Ascending aorta (tissue), 2 donors: ENCODE measurements at places on chromosomes 6 and 20.
A peak's percentile ranks its signal among the peaks of the same experiment; 100 is the strongest.

DNA sequence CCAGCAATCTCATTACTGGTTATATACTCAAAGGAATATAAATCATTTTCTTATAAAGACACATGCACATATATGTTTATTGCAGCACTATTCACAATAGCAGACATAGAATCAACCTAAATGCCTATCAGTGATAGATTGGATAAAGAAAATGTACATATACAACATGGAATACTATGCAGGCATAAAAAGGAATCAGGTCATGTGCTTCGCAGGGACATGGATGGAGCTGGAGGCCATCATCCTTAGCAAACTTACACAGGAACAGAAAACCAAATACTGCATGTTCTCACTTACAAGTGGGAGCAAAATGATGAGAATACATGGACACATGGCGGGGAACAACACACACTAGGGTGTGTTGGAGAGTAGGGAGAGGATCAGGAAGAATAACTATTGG lies 58.1 kb upstream of the FBXO30 start:
- no peaks in the 10 kb centered on the region for H3K4me1 ChIP-seq
- H3K27me3 ChIP-seq = no peaks in the 10 kb centered on the region

- no peak for DNase-seq
- no peaks in the 10 kb centered on the region for H3K4me1 ChIP-seq
- no peak overlapping the region for H3K4me3 ChIP-seq
- no peak overlapping the region for H3K27ac ChIP-seq
- no peaks in the 10 kb centered on the region for H3K27me3 ChIP-seq
These were observed 305.8 kb downstream of the LRFN2 start for GRCh38 chr6:40281402-40281801.

- no peak for DNase-seq
- no peak overlapping the region for H3K27ac ChIP-seq
- H3K4me1 ChIP-seq = no peaks in the 10 kb centered on the region
- no peaks in the 10 kb centered on the region for H3K27me3 ChIP-seq
- H3K4me3 ChIP-seq = no peak overlapping the region
These were observed 20.1 kb downstream of the IGF2R start for GRCh38 chr6:159988983-159989454.

DNA sequence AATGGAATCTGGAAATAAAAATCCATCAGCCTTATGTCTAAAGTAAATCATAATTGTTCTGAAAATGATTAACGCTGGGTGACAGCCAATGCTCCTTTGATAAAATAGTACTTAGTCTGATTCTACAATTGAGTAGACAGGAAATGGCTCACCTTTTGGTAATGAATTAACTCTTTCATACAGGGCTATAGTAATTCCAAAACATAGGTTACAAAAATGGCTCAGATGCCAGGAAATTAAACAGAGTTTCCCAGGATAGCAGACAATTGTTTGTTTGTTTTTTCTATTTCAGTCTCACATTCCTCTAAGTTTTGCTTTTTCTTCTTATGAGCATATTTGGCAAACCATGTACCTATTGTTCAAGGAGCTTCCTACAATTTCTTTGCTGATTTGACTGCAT lies 257.2 kb upstream of the EPHA7 start:
- H3K27ac ChIP-seq = no peak overlapping the region
- H3K4me1 ChIP-seq = no peaks in the 10 kb centered on the region
- H3K36me3 ChIP-seq = no peaks in the 10 kb centered on the region
- H3K4me3 ChIP-seq = no peak overlapping the region
- H3K27me3 ChIP-seq = no peaks in the 10 kb centered on the region
- no peak for DNase-seq

- H3K4me3 ChIP-seq = no peak overlapping the region
- no peaks in the 10 kb centered on the region for H3K36me3 ChIP-seq
- no peaks in the 10 kb centered on the region for H3K27me3 ChIP-seq
- no peak for DNase-seq
These were observed 70.5 kb downstream of the COL19A1 start for GRCh38 chr6:69936674-69937363.

- DNase-seq = no peak
- H3K27ac ChIP-seq = peak overlapping the region; percentile 15
- no peak overlapping the region for H3K4me3 ChIP-seq
- no peaks in the 10 kb centered on the region for H3K4me1 ChIP-seq
These were observed 8.1 kb upstream of the APCDD1L start for GRCh38 chr20:58523072-58523970.

DNA sequence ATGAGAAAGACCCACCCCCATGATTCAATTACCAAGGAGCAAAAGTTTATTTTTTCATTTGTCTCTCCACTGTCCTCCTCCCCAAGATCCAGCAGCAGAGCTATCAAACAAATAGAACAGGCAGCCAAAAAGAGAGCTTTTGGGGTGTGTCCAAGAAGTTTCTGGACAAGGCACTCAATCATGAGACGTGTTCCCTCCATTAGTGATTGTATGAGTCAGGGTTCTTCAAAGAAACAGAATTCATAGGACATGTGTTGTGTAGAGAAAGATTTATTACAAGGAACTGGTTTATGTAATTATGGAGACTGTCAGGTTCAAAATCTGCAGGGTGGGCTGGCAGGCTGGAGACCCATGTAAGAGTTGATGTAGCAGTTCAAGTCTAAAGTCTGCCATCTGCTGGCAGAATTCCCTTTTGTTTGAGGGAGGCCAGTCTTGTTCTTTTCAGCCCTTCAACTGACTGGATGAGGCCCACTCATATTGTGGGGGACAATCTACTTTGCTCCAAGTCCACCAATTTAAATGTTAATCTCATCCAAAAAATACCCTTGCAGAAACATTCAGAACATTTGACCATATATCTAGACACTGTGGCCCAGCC lies 248.1 kb upstream of the OPRM1 start:
- DNase-seq = no peak
- H3K4me3 ChIP-seq = no peak overlapping the region
- H3K4me1 ChIP-seq = peaks cover 2% of the 10 kb centered on the region
- no peaks in the 10 kb centered on the region for H3K36me3 ChIP-seq
- peak overlapping the region; percentile 67 for H3K27ac ChIP-seq
- H3K27me3 ChIP-seq = no peaks in the 10 kb centered on the region

- no peak overlapping the region for H3K4me3 ChIP-seq
- H3K27me3 ChIP-seq = no peaks in the 10 kb centered on the region
- no peaks in the 10 kb centered on the region for H3K36me3 ChIP-seq
- no peak overlapping the region for H3K27ac ChIP-seq
These were observed 497.4 kb upstream of the SULF2 start for GRCh38 chr20:48282591-48283228.

- no peaks in the 10 kb centered on the region for H3K27me3 ChIP-seq
- H3K4me3 ChIP-seq = no peak overlapping the region
- no peak overlapping the region for H3K27ac ChIP-seq
- no peaks in the 10 kb centered on the region for H3K4me1 ChIP-seq
- no peaks in the 10 kb centered on the region for H3K36me3 ChIP-seq
- no peak for DNase-seq
These were observed 361.1 kb downstream of the ZFAND3 start for GRCh38 chr6:38180586-38180985.

- no peaks in the 10 kb centered on the region for H3K27me3 ChIP-seq
- peaks cover 28% of the 10 kb centered on the region for H3K4me1 ChIP-seq
These were observed 47.0 kb upstream of the NT5E start for GRCh38 chr6:85402922-85403321.

- H3K27ac ChIP-seq = no peak overlapping the region
- no peaks in the 10 kb centered on the region for H3K4me1 ChIP-seq
- H3K4me3 ChIP-seq = no peak overlapping the region
- H3K27me3 ChIP-seq = no peaks in the 10 kb centered on the region
- no peaks in the 10 kb centered on the region for H3K36me3 ChIP-seq
- DNase-seq = no peak
These were observed 69.0 kb downstream of the SAMD5 start for GRCh38 chr6:147577488-147577887.

- peaks cover 42% of the 10 kb centered on the region for H3K4me1 ChIP-seq
- H3K36me3 ChIP-seq = no peaks in the 10 kb centered on the region
- DNase-seq = peak; percentile 77
- peak overlapping the region; percentile 86 for H3K27ac ChIP-seq
These were observed 62.2 kb downstream of the FILIP1 start for GRCh38 chr6:75431379-75431778.

- H3K27me3 ChIP-seq = no peaks in the 10 kb centered on the region
- H3K4me3 ChIP-seq = no peak overlapping the region
- no peak for DNase-seq
- peaks cover 4% of the 10 kb centered on the region for H3K4me1 ChIP-seq
- no peak overlapping the region for H3K27ac ChIP-seq
These were observed 105.7 kb upstream of the FAM184A start for GRCh38 chr6:119184008-119184648.

- no peaks in the 10 kb centered on the region for H3K36me3 ChIP-seq
- H3K27ac ChIP-seq = no peak overlapping the region
- H3K4me3 ChIP-seq = no peak overlapping the region
These were observed 839.9 kb downstream of the MAFB start for GRCh38 chr20:39849171-39849570.

DNA sequence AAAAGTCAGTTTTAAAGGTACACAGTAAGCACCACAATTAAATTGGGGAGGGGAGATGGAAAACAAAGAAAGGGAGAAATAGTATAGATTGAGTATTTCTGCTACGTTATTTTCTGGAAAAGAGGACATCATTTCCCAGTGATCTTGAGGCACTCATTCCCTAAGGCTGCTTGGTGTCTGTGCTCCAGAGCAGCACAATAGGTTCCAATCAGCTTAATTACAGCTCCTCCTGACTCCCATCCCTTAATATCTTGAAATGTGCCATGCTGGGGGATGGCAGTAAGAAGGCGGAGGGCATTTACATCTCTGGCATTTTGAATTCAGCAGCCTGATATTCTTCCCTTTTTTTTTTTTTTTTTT lies 39.5 kb upstream of the BEND3 start:
- H3K4me3 ChIP-seq = no peak overlapping the region
- no peak overlapping the region for H3K27ac ChIP-seq
- no peaks in the 10 kb centered on the region for H3K27me3 ChIP-seq
- DNase-seq = no peak

DNA sequence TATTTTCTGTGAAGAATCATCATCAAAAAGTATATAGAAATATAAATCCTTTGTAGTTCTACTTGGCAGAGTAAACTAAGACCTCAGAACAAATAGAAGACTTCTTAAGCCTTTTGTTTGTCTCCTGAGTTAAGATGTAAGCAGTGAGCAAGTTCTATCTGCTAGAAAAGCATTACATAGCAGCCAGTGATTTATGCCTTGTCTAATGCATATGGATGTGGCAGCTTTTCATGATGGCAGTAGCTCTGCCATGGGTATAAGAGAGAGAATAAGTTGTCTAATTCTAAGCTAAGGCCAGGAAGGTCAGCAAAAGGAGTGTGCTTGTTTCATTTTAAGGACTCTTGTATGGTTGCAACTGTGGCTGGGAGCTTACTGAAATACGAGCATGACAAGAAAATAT lies 920.2 kb downstream of the GRIK2 start:
- H3K4me3 ChIP-seq = no peak overlapping the region
- H3K27me3 ChIP-seq = no peaks in the 10 kb centered on the region

DNA sequence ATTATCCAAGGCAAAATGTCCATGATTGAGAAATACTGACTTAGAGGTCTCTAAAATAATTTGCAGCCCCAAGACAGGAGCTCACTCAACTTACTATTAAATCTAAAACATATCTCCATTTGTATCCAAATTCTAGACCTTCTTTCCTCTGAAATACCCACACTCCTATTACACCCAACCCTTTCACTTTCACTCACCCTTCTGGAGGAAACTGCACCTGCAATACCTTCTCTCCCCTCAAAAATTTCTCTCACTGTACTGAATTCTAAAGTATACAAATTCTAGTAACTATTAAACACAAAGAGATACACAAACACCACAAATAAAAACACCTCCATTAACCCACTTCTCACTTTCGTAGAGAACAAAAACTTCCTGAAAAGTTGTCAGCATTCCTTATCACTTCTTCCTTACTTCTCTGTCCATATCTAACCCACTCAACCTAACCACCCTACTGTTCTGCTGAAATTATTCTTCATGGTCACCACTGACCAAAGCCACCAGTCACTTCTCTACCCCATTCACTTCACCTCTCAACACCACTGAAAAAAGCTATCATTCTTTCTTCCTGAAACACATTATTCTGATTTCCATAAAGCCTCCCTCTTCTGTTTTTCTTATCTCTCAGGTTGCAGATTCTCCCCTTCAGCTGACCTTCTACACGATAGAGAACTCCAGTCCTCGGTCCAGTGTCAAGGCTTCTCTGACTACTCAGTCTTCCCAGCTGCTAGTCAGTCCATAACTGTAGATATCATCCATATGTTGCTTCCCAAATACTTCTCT lies 12.0 kb downstream of the LMBRD1 start:
- no peak overlapping the region for H3K4me3 ChIP-seq
- no peak overlapping the region for H3K27ac ChIP-seq
- DNase-seq = no peak
- H3K4me1 ChIP-seq = no peaks in the 10 kb centered on the region
- H3K36me3 ChIP-seq = peaks cover 4% of the 10 kb centered on the region

DNA sequence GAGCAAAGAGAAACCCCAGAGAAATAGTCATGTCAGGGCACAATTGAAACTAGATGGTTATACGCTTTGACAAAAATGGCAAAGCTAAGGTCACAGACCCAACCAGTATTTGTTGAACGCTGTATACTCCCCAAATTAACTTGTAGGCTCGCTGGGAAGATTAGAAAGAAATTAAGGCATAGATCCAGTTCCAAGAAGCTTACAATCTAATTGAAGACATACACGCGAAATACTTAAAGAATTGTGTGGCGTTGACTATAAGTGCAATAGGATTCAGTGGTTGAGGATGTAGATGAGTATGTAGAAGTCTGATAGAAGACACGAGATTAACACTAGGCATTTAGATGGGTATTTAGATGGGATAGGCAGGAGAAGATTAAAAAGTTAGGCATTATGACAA lies 525 bp downstream of the FAM229B start:
- no peaks in the 10 kb centered on the region for H3K36me3 ChIP-seq
- H3K27ac ChIP-seq = peak overlapping the region; percentile 76
- H3K4me1 ChIP-seq = peaks cover 2% of the 10 kb centered on the region
- DNase-seq = no peak
- peak overlapping the region; percentile 91 for H3K4me3 ChIP-seq

DNA sequence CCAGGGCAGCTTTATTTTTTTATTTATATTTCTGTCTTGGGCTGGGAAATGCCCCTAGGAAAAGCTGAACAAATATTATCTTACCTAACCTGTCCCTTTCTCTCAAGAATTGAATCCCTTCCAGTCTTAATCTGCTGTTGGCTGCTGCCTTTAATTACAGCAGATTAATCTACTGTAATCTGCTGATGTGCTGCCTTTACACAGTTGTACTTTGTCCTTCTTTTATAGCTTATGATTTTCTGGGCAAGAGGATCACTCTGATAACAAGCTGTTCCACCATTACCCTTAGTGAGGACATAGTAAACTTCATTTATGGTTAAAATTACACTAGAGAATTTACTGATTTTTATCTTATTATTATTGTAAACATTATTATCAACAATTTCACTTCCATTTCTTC lies 234.5 kb upstream of the MAN1A1 start:
- no peaks in the 10 kb centered on the region for H3K4me1 ChIP-seq
- H3K36me3 ChIP-seq = no peaks in the 10 kb centered on the region
- no peak overlapping the region for H3K4me3 ChIP-seq
- H3K27me3 ChIP-seq = no peaks in the 10 kb centered on the region
- H3K27ac ChIP-seq = no peak overlapping the region

GRCh38 chr6:125048274-125048673 lies 86.0 kb downstream of the RNF217 start:
- H3K4me1 ChIP-seq = peaks cover 4% of the 10 kb centered on the region
- no peak overlapping the region for H3K27ac ChIP-seq
- H3K4me3 ChIP-seq = no peak overlapping the region
- peaks cover 16% of the 10 kb centered on the region for H3K36me3 ChIP-seq
- no peak for DNase-seq
- no peaks in the 10 kb centered on the region for H3K27me3 ChIP-seq
